ENCODE measurements at places on chromosomes 5 and 9.
A peak's percentile ranks its signal among the peaks of the same experiment; 100 is the strongest.

- no peak for DNase-seq
These were observed 764 bp downstream of the PCDHA11 start for GRCh38 chr5:140869555-140869886.

GRCh38 chr9:112760821-112761220 lies 10.3 kb downstream of the SNX30 start:
- DNase-seq: no peak

- peak; percentile 52 for DNase-seq
These were observed 362.6 kb downstream of the PTPRD start for GRCh38 chr9:10250219-10250618.

DNA sequence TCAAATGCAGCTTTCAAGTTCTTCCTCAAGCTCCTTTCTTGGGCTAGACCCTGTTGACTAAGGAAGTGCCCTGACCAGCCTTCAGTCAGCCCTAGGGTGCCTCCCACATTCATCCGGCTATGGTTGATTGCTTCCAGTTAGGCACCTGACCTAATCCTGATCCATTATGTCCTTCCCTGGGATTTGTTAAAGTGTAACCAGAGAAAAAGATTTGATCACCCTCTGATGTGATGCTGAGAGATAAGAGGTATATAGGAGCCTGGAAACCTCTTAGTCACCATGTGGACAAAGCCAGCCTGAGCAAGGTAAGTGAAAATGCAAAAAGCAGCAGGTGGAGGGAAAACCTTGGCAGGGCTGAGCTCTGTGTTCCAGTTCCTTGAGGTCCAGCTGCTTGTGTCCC lies 178.8 kb upstream of the ERCC6L2 start:
- no peak for DNase-seq

DNA sequence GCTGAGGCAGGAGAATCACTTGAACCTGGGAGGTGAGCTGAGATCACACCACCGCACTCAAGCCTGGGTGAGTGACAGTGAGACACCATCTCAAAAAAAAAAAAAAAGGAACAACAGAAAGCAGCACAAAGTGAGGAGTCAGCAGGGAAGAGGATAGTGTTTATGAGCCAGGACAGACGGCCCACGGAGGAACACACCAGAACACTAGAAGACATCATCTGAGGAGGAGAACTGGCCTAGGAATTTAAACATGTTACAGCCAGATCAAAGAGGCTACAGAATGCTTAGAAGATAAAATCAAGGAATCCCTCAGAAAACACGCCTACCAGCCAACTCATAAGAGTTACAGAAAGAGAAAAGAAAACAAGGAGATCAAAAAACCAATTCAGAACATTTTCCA lies 12.2 kb downstream of the UBAC1 start:
- no peak for DNase-seq

DNA sequence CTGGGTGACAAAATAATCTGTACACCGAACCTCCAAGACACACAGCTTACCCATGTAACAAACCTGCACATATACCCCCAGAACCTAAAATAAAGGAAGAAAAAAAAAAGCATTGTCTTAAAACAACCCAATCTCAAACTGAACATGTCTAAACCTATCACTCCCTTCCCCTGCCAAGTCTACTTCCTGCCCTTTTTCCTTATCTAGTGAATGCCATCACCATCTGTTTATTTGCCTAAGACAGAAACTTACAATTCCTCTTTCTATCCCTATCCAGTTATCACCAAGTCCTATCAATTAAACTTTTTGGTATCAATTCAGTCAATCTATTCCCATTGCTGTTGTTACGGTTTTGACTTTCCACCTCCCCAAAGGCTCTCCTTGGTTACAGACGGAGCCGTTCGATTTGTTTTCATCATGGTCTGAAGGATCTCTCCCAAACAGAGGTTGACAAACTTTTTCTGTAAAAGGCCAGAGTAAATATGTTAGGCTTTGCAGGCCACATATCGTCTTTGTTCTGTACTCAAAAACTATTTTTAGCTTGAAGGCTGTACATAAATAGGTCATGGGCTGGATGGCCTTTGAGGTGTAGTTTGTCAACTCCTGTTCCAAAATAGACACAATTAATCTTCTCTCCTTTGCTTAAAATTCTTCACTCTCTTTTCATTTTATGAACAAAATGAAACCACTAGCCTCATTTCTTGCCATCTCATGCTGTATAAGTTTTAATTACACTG lies 12.1 kb downstream of the NOL8 start:
- DNase-seq: no peak

- DNase-seq: no peak
These were observed 13.6 kb downstream of the ARHGAP26 start for GRCh38 chr5:142783601-142784341.

GRCh38 chr9:75121914-75122558 lies 33.7 kb downstream of the OSTF1 start:
- no peak for DNase-seq

DNA sequence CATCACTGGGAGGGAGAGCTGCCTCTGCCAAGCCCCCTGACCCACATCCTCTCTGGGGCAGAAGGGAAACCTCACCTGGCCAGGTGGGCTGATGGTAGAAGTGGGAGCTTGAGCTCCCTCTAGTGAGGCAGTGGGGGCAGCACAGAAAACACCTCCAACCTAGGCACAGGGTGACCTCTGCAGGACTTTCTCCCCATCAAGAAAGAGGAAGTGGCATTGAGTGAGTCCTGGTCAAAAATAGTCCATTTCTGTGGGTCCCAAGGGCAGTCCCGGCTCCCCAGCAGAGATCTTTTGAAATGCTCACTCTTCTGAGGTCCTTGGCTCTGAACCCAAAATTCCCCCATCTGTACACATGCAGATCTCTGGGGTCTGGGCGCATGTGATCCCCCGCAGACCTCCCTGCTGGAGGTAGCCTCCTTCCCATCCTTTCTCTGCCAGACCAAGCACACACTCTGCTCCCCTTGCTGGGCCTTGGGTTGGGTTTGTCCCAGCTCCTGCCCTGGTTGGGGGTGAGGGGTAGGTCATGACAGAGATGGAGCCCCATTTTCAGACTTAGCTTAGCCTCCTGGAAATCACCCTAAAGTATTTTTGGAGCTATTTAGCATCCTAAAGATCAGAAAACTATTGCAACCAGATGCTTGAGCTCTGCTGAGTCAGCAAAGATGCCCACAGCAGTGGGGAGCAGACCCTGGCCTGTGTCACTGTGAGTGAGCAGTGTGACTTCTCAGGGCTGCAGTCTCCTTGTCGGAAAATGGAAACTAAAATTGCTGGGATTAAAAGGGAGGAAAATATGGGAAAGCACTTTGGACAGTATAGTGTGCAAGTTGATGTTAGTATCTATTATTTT lies 41.6 kb upstream of the LCP2 start:
- no peak for DNase-seq

- no peak for DNase-seq
These were observed 12.4 kb upstream of the MEIKIN start for GRCh38 chr5:131957721-131958441.

DNA sequence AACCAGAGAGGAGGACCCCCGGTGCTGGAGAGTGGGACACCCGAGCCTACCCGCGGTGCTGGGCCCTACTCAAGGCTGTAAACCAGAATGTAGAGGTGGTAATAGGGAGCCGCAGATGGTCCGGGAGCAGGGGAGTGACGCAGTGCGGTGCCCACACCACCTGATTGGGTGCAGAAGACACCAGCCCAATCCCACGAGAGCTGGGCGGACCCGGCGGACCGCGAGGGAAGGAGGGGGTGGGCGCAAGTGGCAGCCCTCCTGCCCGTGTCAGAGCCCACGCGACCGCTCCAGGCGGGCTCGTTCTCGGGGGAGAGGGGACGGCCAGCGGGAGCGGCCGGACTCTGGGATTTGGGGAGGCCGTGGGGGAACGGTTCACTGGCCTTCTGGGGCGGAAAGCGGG lies 71.2 kb downstream of the C9orf50 start:
- peak; percentile 69 for DNase-seq

DNA sequence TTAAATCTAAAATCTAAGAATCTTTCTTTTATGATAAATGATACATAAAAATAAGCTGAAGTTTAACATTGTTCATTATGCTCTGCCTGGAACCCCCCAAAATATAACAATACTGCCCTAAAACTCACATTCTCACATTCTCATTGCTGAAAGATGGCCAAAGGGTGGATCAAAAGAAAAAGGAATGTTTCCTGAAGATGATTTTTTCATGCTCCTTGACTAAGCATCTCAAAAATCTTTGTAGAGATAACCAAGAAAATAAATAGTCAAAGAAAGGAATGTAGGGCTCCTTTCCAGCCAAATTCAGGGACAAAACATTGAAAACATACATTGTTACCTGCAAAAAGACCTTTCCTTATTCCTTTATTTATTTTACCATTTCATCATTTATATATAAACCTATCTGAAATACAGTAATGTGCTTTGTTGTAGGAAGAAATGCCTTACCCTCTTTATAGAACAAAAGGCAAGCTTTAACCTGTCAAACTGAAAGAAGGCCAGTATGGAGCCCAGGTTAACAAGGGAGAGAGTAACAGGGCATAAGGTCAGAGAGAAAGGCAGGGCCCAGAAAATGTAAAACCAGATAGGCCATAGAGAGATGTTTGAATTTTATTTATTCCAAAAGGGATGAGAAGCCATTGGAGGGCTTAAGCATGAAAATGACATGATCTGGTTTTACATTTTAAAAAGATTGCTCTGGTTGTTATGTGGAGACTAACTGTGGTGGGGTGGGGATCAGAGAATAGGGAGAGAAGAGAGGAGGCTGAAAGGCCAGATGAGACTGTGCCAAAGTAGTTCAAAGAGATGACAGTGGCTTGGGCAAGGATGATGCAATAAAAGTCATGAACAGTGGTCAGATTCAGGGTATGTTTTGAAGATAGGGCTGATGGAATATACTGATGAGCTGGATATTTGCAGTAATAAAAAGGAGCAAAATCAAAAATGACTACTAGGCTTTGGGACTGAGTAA lies 37.3 kb upstream of the CDK5RAP2 start:
- peak; percentile 8 for DNase-seq

DNA sequence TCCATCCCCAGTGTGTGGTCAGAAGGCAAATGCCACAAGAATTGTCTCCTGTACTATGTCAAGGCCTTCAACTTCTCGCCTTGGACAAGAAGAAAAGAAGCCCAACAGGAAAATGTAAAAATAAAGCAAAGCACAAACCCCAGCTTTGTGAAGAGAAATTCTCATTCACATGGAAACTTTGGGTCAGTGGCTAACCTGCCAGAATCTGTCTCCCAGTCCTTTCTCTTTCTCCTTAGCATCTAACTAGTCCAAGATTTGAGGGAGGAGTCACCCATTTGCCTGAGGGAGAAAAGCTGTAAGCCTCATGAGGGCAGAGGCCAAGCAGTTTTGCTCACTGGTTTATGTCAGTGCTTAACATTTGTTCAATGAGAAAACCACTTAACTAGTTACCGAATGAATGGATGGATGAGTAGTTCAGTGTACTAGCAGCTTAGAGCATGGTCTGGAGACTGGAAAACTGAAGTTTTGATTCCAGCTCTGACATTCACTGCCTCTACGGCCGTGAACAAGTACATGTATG lies 36.0 kb downstream of the ADAM19 start:
- DNase-seq: no peak

GRCh38 chr9:114153761-114154599 lies 1.4 kb upstream of the COL27A1 start:
- no peak for DNase-seq

DNA sequence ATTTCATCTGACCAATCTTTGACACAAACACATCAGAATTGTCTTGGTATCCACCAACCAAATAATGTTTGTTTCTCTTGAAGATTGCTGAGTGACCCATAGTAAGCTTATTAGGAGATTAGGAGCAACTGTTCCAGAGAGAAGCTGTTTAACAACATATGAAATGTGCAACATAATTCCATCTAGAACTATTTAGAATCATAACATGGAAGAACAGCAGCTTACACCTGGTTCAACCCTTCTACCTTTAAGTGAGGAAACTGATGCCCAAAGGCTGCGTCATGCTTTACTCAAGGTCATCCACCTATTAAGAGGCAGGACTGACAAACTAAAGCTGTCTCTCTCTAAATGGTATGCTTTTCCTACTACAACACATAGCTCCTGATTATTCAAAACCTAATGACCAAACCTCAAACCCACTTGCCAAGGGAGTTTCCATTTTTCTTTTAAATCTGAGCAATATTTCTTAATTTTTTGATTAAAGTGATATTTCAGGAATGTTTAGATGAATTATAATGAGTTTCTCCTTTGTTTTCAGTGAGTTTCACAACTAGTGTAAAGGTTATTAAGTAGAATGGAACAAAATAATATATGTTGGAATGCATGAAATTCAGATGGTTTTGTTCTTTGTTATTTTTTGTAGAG lies 545.9 kb downstream of the RAB3C start:
- no peak for DNase-seq
